ENCODE measurements at places on chromosomes 3 and 15. TPM values are rescaled to one million over a fixed set of nuclear protein-coding genes. Genes with fewer than 3 reads are reported as not detected.

Gene SPATA12
- not detected for total RNA-seq

Gene KLF13
- total RNA-seq, result 14.5 TPM

Gene ENTPD3
- total RNA-seq, result 0.14 TPM

Gene ARID3B
- total RNA-seq, result 1.4 TPM

Gene ZNF654
- 12.1 TPM for total RNA-seq

Gene LOXL1
- 65.4 TPM for total RNA-seq

Gene C15orf62
- total RNA-seq, result not detected

Gene RTP2
- total RNA-seq, result not detected

Gene PLA2G4F
- total RNA-seq, result not detected

Gene GASK1A
- 0.85 TPM for total RNA-seq

Gene IQCF5
- total RNA-seq, result not detected

Gene GUCA1C
- not detected for total RNA-seq

Gene EDC3
- total RNA-seq, result 12.0 TPM

Gene ASB14
- total RNA-seq, result not detected

Gene GOLGA6L10
- 0.28 TPM for total RNA-seq

Gene HRG
- total RNA-seq, result under 0.01 TPM

Gene LRRK1
- 12.9 TPM for total RNA-seq

Gene CCDC33
- not detected for total RNA-seq

Data from smooth muscle cell of bladder (primary cell).